AG04449 (cell line): ENCODE measurements at places on chromosomes 7 and 10.

GRCh38 chr7:16563281-16564022 is 36.8 kb downstream of the LRRC72 start:
- no peak for DNase-seq

DNA sequence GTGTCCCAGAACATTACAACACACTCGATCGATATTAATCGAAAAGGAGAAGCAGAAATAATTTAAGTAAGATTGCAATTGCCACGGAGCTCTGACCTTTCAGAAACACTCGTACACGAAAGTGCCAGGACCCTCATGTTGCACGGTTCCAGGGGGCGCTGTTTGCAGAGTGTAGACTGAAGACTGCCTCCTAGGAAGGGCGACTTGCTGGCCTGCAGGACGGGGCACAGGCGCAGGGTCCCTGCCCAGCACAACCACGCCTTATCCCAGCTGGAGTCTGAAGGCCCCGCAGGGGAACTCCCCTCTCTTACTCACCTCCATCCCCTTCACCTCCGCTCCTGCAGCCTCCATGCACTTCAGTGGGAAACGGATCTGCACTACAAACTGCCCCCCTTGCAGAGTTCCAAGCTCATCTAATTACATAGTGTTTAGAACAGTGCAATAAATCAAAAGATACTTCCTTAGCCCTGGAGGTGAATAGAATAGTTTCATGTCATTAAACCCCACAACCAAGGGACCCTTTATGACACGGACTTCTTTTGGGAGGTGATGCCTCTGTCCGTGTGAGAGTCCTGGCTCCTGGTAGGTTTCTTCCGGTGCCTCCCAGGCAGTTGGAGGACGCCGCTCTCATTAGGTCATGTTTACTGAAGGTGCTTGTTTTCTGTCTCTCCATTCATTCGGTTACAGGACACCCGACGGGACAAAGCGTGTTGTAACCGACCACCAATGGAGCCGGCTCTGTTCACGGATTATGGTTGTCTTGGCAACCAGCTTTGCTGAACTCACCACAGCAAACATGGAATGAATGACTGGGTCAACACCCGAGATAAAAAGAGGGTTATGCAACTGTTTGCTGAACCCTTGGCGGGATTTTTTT is 262.2 kb downstream of the BAMBI start:
- no peak for DNase-seq

- no peak for DNase-seq
These were observed 560.5 kb downstream of the PARD3 start for GRCh38 chr10:34254596-34254995.

GRCh38 chr7:151038951-151039849 is 9.1 kb upstream of the ASIC3 start:
- DNase-seq: no peak

DNA sequence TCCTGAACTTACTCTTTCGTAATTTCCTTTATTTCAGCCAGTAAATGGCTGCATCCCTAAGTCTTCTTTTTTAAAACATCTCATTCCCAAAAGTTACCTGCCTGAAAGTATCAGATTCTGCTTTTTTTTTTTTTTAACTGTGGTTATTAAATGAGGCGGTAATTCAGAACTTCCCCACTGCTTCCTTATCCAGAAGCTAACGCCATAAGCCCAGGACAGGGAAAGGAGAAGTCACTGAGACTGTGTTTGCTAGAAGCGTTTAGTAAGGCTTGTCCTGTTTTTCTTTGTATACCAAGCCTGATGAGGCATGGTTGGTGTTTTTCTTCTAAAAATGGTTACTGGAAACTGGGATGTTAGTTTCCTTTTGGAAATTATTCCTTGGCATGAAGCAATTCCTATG is 197.8 kb downstream of the CELF2 start:
- DNase-seq: no peak

GRCh38 chr7:18399436-18400235 is 95.9 kb upstream of the HDAC9 start:
- no peak for DNase-seq

DNA sequence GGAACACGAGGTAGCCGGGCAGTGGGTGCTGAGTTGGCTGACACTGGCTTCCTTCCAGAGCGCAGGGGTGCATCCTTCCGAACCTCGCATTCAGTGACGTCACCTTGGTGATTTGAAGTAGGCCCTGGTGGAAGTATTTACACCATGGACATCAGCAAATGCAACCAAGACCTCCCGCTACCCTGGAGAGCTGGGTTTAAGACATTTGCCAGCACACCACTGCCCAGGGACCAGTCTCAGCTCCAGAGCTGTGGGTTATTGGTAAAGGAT is 106.4 kb upstream of the GPR26 start:
- DNase-seq: no peak

DNA sequence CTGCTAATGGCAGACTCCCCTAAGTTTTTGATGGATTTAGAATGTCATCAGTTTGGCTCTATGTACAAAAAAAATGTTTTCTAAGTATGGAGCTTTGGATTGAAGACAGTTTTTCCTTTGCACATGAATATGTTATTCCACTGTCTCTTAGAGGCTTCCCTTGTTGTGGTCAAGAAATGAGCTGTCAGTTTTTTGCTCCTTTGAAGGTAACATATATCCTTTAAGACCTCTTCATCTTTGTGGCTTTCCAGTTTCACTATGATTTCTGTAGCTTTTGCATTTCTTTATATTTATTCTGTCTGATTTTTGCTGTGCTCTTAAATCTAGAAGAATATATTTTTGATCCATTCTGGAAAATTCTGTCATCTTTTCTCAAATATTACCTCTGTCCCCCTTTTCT is 15.8 kb upstream of the ODAD2 start:
- no peak for DNase-seq

DNA sequence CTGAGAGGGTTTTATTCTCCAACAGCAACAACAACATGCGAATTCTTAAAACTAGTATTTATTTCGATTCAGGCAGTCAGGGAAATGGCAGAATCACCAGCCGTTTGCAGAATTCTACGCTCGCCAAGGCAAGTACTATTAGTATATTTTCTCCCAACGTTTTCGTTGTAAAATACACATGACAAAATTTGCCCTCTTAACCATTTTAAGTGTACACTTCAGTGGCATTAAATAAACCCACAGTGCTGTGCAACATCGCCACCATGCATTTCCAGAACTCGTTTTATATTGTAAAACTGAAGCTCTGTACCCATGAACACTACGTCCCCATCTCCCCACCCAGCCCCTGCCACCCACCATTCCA is 10.8 kb downstream of the EN2 start:
- DNase-seq: no peak
